Choroid plexus epithelial cell (primary cell): ENCODE measurements at places on chromosomes 5 and 9.

DNA sequence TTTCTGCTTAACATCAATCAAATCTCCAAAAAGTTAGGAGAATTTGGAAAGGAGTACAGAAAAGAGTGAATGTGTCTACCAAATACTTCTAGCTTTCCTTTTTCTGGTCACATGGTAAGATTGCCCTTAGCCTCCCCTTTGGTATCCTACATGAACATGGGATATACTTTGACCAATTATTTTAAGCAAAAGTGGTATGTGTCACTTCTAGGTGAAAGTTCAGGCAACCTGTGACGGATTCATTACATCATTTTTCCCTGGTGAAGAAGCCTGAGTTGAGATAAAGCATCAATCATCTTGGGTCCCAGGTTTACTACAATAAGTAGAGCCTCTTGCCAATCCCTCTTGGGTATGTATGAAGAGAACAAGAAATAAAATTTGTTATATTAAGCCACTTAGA, 419.2 kb downstream of the PDE4D start:
- DNase-seq, result no peak

DNA sequence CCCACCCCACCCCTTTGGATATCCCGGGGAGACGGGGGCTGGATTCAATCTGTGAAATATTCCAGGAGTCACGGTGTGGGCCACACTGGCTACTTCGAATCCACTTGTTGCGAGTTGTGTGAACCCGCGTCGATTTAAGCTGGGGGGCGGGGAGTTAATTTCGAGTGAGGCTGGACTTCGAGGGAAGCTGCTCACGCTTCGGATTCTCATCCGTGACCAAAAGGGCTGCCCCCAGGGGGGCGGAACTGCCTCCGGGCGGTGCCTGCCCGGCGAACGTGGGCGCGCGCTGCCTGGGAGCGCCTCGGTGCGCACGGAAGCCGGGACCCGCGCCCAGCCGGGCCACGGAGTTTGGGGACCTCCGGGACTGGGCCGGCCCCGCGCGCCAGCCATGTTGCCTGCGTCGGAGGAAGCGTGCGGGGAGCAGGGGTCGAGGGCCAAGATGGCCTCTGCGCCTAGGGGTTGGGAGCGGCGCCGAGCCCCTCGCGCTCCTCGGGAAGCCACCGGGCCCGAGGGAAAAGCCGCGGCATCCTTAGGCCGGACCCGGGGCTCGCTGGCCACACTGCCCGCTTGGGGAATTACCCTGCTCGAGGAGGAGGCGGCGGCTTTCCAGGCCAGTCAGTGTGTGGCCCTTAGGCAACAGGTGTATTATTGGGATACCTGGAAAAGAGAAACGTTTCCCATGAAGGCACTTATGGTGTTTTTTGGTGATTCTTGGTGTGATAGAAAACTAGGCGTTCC, 975 bp downstream of the OCLN start:
- DNase-seq, result no peak

GRCh38 chr5:143086908-143087637, 316.4 kb downstream of the NR3C1 start:
- DNase-seq, result peak; percentile 79

GRCh38 chr5:64789457-64789856, 20.7 kb downstream of the CWC27 start:
- peak; percentile 77 for DNase-seq

- DNase-seq, result no peak
Measured at GRCh38 chr9:104905931-104906330, 22.0 kb downstream of the ABCA1 start.

- DNase-seq, result peak; percentile 5
Measured at GRCh38 chr5:61732369-61732768, 400.3 kb downstream of the ZSWIM6 start.

DNA sequence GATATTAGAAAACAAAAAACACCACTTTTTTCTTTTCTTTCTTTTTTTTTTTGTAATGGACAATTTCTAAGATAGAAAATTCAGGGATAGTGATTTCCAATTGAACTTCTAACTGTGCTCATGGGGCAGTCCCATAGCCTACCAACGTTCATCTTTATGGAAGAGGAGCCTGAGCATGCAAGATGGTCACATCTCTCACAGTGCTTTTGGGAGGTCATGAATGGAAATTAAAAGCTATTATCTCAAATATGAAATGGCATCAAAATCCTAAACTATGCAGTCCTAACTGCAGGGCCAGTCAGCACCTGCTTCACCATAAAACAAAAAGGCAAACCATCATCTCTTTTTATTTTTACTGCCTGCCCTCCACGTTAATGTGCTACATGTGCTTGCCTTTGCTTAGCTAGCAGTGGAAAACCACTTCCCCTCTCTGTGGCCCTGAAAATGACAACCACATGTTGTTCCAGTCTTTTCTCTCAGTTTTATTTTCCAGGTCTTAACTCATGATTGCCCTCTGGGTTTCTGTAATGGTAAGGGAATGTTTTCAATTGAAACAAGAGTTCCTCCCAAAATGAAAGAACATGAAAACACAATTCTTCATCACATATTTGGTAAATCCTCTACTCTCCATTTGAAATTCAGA, 16.7 kb downstream of the IFNB1 start:
- peak; percentile 40 for DNase-seq
